ENCODE measurements at places on chromosomes 16 and 17.

- DNase-seq, result no peak
Measured at GRCh38 chr17:13429201-13429600, 172.5 kb downstream of the HS3ST3A1 start.

DNA sequence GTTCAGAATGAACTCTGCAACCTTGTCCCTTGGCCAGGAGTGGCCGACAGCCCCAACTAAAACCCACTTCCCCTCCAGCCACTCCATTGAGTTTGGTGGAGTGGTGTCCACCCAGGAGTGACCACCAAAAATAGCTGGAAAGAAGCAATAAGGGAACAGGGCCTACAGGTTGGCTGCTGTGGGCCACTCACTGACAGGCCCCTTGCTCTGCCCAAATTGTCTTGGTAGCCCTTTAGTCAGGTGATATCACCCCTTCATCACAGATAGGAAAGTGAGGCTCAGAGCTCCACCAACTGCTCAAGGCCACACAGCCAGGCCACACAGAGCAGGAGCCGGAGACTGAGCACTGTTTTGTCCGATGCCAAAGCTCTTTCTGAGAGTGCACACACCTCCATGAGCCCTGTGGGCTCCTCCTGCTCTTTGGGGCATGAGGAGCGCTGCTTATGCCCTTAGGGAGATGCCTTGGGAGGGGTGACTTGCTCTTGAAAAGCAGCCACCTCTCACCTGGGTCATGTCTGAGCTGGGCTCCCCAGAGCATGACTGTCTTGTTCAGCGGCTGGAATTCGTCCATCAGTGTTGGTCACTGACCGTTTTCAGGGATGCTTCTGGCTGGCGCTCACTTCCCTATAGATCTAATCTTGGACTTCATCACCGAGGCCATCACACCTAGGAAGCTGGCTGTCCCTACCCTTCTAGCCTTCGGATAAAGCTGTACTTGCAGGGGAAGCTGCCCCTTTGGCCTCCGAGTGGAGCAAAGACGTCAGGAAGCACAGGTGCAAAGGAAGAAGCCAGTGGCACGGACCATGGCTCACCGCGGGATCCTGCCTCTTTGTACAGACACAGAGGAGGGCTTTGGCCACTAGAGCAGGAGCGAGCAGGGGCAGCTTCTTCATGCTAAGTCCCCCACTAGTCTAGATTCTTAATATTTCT is 186.0 kb upstream of the ZNF469 start:
- no peak for DNase-seq

DNA sequence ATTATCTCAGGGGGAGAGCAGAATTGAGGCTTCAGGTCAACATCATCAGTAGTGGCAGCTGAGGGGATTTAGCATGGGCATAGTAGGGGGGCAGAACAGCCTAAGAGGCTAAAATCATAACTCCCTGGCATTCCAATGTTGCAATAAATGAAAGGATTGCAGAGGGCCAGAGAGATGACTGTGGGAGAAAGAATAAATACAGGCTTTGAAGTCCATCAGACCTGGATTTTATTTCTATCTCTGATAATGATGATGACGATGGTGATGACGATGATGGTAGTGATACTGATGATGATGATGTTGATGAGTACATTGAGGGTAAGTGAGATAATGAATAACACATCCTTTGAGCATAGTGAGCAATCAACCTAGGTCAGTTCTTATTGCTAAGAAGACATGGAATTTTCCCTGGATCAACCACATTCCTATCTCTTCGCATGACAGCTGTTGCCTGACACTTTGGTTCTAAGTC is 107.4 kb upstream of the CDH11 start:
- no peak for DNase-seq

- peak; percentile 87 for DNase-seq
Measured at GRCh38 chr16:79601931-79602627, 1.5 kb upstream of the MAF start.

GRCh38 chr17:81071761-81072741 is 37.1 kb downstream of the BAIAP2 start:
- no peak for DNase-seq

DNA sequence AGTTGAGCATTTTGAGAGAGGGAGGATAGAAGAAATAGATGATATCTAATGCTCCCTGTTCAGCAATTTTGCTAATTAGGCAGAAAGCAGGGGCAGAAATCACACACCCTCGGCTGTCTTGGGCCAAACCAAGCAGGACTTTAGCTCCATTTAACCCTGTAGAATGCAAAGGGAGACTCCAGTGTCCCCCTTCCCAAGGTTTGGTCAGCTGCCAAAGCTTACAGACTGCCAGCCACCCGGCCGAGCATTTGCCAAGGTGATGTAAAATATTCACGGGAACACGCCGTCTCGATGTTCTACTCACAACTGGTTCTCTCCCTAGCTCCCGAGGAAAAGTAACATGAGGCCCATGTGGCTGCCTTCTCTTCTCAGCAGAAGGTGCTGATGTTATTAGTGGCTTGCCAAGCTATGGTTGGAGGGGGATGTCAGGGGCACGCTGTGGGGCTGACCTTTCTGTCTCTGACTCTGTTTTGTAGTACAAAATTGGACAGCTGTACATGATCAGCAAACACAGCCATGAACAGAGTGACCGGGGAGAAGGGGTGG is 155.3 kb downstream of the PITPNC1 start:
- DNase-seq, result no peak

DNA sequence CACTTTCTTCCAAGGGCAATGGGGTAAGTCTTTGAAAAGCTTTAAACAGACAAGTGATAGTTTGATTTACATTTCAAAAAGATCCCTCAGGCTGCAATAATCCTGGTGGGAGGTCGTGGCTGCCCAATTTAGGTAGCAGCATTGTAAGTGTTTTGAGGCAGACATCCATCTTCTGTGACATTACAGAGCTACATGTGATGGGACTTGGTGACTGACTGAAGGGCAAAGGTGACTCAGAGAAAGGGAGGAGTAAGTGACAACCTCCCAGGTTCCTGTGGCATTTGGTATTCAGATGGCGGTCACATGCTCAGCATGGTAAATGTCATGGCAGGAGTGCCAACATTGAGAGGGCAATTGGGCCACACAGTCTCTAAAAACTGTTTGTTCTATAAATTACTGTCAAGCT is 26.5 kb downstream of the STAT3 start:
- peak; percentile 33 for DNase-seq

GRCh38 chr17:45387739-45388138 is 44.9 kb downstream of the ARHGAP27 start:
- DNase-seq, result no peak

DNA sequence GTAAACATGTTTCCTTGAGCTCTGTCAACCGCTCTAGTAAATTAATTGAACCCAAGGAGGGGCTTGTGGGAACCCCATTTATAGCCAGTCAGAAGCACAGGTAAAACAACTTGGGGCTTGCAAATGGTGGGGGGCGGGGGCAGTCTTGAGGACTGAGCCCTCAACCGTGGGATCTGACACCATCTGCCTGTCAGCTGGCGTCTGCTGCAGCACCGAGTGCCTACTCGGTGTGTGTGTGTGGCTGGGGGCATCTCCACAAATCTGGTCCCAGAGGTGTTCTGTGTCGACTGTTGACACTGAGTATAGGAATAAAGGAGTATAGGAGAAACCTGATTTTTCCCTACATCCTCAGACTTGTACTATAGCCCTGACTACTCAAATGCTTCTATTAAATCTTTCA is 20.6 kb downstream of the CREBBP start:
- no peak for DNase-seq

DNA sequence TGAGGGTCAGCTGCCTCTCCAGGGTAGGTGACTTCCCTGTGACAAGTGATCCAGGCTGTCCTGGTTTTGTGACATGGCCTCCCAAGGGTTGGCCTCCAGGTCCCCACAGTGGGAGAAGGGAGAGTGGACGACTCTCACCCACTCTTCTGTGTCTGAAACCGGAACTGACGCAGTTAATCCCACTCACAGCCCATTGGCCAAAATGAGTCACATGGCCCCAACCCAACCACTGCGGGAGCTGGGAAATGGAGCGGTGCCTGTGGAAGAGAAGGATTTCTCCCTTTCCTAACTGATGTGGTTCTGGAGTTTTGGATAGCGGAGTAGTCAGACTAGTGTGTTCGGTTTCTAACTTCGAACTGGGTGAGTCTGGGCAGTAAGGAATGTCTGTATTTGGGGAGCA is 79.4 kb downstream of the ABCC6 start:
- DNase-seq, result no peak

- DNase-seq, result peak; percentile 51
Measured at GRCh38 chr16:69188236-69188549, 1.2 kb downstream of the SNTB2 start.

GRCh38 chr17:16980061-16980460 is 8.1 kb upstream of the TNFRSF13B start:
- DNase-seq, result no peak

DNA sequence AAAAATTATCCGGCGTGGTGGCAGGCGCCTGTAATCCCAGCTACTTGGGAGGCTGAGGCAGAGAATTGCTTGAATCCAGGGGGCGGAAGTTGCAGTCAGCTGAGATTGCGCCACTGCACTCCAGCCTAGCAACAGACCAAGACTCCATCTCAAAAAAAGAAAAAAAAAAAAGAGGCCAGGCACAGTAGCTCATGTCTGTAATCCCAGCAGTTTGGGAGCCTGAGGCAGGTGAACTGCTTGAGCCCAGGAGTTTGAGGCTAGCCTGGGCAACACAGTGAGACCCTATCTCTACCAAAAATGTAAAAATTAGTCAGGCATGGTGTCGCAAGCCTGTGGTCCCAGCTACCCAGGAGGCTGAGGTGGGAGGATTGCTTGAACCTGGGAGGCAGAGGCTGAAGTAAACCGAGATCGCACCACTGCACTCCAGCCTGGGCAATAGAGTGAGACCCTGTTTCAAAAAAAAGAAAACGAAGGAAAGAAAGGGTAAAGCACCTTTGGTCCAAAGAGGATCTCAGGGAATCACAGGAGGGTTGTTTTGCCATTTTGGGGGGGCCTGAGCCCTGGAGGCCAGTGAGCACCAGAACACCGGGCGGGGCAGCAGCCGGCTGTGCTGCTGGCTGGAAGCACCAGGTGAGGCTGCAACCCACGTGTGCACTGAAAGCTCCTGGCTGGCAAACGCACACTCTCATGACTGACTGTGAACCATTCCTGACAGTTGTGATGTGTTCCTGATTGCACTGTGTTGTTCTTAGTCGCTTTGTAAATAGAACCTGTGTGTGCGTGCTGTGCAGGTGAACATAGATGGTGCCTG is 18.4 kb downstream of the HS3ST6 start:
- peak; percentile 35 for DNase-seq

DNA sequence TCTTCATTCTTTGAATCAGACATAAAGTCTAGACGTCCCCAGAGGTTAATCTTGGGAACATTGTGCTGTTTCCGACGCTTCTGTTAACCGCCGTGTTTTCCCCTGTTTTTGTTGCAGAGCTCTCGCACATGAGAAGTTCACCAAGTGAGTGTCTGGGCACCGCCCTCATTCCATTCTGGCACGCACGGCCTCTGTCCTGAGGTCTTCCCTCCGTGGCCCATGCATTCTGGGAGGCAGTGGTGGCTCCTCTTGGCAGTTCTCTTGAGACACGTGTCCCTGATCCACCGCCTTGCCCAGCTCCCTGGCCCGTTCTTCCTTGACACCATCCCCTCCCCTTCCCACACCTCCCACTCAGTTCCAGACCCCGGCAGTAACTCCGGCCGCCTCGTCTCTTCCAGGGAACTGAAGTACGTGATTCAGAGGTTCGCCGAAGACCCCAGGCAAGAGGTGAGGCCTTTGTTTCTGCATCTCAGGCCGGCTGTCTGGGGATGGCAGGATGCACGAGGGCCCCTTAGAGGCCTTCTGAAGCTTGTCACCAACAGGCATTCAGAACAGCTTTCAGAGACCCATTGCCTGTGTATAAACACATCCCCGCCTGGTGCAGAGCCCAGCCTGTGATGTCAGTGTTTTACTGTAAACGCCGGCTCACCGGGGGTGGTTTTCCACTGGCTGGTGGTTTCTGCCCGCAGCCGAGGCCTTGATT is 85.9 kb upstream of the PLCG2 start:
- no peak for DNase-seq

- DNase-seq, result no peak
Measured at GRCh38 chr16:12729448-12729847, 74.2 kb downstream of the CPPED1 start.

DNA sequence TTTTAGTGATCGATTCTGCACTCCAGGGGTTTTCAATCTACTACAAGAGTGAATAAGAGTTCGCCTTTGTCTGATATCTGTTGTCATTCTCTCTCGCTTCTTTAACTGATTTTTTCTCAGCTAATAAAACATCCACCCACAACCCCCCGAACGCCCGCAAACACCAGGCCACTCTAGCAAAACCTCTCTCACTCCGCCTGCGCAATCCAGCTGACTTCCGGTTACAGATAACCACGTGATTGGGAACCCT is 338 bp upstream of the RPL19 start:
- peak; percentile 98 for DNase-seq

Data from suppressor macrophage (primary cell).